ENCODE measurements at places on chromosomes 12 and 14. TPM values are rescaled to one million over a fixed set of nuclear protein-coding genes. Genes with fewer than 3 reads are reported as not detected.

Gene RILPL2
- total RNA-seq = 6.5 TPM

DNA sequence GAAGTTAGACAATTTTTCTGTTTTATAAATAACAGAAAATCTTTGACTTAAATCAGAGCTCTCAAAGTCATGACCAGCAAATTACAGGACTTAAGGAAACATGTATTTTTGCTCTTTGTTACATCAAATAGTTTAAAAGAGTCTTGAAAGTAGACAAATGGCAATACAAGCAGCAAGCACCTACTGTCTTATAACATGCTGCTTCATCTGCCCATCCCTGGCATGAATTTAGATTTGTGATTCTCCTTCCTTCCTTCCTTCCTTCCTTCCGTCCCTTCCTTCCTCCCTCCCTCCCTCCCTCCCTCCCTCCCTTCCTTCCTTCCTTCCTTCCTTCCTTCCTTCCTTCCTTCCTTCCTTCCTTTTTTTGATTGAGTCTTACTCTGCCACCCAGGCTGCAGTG lies 715.6 kb upstream of the FLRT2 start:
- DNase-seq = no peak

Gene DTX3
- total RNA-seq = 26.8 TPM

GRCh38 chr12:14775636-14775980 lies 27.7 kb downstream of the WBP11 start:
- DNase-seq = no peak

DNA sequence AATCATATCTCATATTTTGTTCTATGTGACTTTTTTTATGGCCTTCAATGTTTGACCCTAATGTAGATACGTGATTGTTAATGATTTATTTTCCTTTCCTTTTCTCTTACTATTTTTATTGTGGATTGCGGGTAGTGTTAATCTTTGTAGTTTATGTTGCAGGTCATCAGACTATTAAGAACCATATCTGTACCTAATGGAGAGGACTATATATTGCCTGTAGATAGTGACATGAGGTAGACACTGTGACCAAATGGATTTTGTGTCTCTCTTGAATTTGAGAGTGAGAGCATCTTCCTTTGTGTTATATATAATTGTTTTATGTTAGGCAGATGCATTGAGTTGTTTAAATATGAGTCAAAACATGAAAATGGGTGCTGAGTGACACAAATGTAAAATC lies 543.4 kb upstream of the MGAT4C start:
- no peak for DNase-seq

GRCh38 chr12:2319737-2320506 lies 267.1 kb downstream of the CACNA1C start:
- DNase-seq = no peak

- no peak for DNase-seq
Observed at GRCh38 chr12:69396041-69396440, 36.5 kb downstream of the YEATS4 start.

- DNase-seq = no peak
Observed at GRCh38 chr14:91350813-91351511, 66.7 kb downstream of the CCDC88C start.

DNA sequence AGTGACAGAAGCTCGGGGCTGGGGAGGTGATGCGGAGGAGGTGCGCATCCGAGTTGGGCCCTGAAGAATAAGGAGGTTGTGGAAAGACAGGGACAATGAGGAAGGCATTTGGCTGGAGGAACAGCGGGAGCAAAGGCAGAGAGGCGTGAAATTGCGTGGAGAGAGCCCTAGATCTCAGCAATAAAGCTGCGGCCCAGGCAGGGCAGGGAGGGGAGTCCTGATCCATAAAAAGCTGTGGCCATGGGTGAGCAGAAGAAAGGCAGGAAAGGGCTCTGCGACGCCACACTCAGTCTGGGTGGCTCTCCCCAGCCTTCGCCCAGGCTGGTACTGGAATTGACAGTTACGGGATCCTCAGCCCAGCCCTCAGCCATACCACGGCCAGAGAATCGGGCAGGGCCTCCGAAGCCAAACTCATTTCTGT lies 2.2 kb downstream of the FIGNL2 start:
- DNase-seq = no peak

DNA sequence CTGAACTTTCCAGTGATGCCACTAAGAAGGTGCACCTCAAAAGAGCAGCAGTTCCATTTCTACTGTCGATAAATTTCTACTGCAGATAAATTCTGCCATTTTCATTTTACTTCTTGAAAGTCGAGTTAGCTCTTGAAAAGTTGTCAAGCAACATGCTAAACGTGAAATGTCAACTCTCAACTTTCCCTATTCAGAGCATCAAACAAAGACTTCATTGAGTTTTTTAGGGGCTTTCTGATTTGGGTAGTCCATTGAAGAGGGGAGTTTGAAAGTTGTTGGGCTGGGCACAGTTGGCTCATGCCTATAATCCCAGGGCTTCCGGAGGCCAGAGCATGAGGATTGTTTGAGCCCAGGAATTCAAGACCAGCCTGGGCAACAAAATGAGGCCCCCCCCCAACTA lies 59.4 kb upstream of the SYNE2 start:
- DNase-seq = no peak

- no peak for DNase-seq
Observed at GRCh38 chr12:118361889-118362288, 10.8 kb downstream of the TAOK3 start.

All from tibial nerve (tissue), 4 donors.